ENCODE measurements at places on chromosomes 7 and 10. TPM values are rescaled to one million over a fixed set of nuclear protein-coding genes. Genes with fewer than 3 reads are reported as not detected.

The TRIM73 gene
- 0.05 TPM for total RNA-seq

The PNLIPRP2 gene
- not detected for total RNA-seq

The CCAR1 gene
- 31.3 TPM for total RNA-seq

The IFIT1 gene
- total RNA-seq = 44.0 TPM

The RBM20 gene
- 0.15 TPM for total RNA-seq

The MSS51 gene
- 0.40 TPM for total RNA-seq

The SNCG gene
- total RNA-seq = 77.7 TPM

The NPY4R2 gene
- not detected for total RNA-seq

The HOGA1 gene
- total RNA-seq = 0.07 TPM

The NRCAM gene
- total RNA-seq = 26.8 TPM

The FZD8 gene
- total RNA-seq = 14.9 TPM

The BTAF1 gene
- total RNA-seq = 14.5 TPM

The SHTN1 gene
- total RNA-seq = 2.1 TPM

The ATOH7 gene
- total RNA-seq = not detected

The SORCS3 gene
- total RNA-seq = not detected

The PRSS37 gene
- not detected for total RNA-seq

The TRPV5 gene
- total RNA-seq = not detected

The HHEX gene
- total RNA-seq = 42.2 TPM

The SPAM1 gene
- total RNA-seq = not detected

The IFIT1B gene
- total RNA-seq = not detected

The TFR2 gene
- total RNA-seq = 0.44 TPM

The CXCL12 gene
- total RNA-seq = 19.4 TPM

The RADIL gene
- 0.47 TPM for total RNA-seq

The TMEM139 gene
- not detected for total RNA-seq

The SEMA3C gene
- total RNA-seq = not detected

The GRID2IP gene
- not detected for total RNA-seq

The SH2D4B gene
- not detected for total RNA-seq

The PCDH15 gene
- not detected for total RNA-seq

The SPOCK2 gene
- total RNA-seq = 1.2 TPM

The RPA3 gene
- 30.0 TPM for total RNA-seq

The ACSM6 gene
- total RNA-seq = not detected

The TAS2R40 gene
- not detected for total RNA-seq

The DLX5 gene
- not detected for total RNA-seq

The SPDYE8 gene
- total RNA-seq = not detected

The GIMAP1 gene
- total RNA-seq = 9.4 TPM

The OR2A42 gene
- not detected for total RNA-seq

The ABCB4 gene
- total RNA-seq = 2.1 TPM

The C10orf90 gene
- not detected for total RNA-seq

The SRRT gene
- total RNA-seq = 67.0 TPM

The PLXNA4 gene
- 2.2 TPM for total RNA-seq

The PIK3CG gene
- 4.7 TPM for total RNA-seq

The NEUROG3 gene
- not detected for total RNA-seq

The CCDC126 gene
- total RNA-seq = 3.9 TPM

The CHRM2 gene
- under 0.01 TPM for total RNA-seq

The KCNIP2 gene
- not detected for total RNA-seq

The NPFFR1 gene
- not detected for total RNA-seq

The TMEM273 gene
- total RNA-seq = 3.1 TPM

The GPR26 gene
- not detected for total RNA-seq

The CNPY1 gene
- not detected for total RNA-seq

The SLC13A1 gene
- not detected for total RNA-seq

The TCERG1L gene
- total RNA-seq = not detected

The CDC14C gene
- total RNA-seq = not detected

The RP9 gene
- total RNA-seq = 16.0 TPM

The SKIDA1 gene
- total RNA-seq = 0.47 TPM

The MLXIPL gene
- not detected for total RNA-seq

The ATRNL1 gene
- total RNA-seq = not detected

The AOAH gene
- 0.07 TPM for total RNA-seq

The TAS2R4 gene
- not detected for total RNA-seq

The ELMO1 gene
- 13.6 TPM for total RNA-seq

The ACSL5 gene
- total RNA-seq = 64.8 TPM
